Activated naive CD8-positive, alpha-beta T cell treated with anti-CD3 and anti-CD28 coated beads, Interleukin-2, amount 50 U/mL, for 16 hours (primary cell): ENCODE measurements at places on chromosomes 3 and 15.
A peak's percentile ranks its signal among the peaks of the same experiment; 100 is the strongest.

- no peak for DNase-seq
These were observed 134.3 kb downstream of the TIGIT start for GRCh38 chr3:114428044-114428595.

- no peak for DNase-seq
These were observed 14.4 kb downstream of the GOLGB1 start for GRCh38 chr3:121735047-121735696.

GRCh38 chr15:101558221-101558941, 68.9 kb upstream of the PCSK6 start:
- DNase-seq: no peak

GRCh38 chr15:74128785-74129585, 1.4 kb upstream of the ISLR2 start:
- no peak for DNase-seq

GRCh38 chr3:108527109-108527508, 16.7 kb upstream of the MYH15 start:
- DNase-seq: no peak

DNA sequence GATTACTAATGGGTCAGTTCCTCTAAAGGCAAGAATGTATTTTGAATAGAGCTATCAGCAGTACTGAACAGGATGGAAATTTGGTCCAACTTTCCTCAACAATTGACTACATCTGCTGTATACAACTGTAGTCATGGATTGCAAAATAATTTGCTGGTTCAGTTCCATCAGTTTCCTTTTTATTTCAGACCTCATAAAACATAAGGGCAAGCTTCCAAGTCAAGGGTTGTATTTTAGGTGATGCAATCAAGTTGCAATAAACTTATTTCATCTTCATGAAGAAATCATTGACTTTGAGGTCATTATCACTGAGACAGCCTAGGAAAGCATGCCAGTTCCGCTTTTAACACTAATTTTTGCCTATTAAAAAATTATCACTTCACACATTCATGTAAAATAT, 90.4 kb upstream of the TSEN2 start:
- no peak for DNase-seq

DNA sequence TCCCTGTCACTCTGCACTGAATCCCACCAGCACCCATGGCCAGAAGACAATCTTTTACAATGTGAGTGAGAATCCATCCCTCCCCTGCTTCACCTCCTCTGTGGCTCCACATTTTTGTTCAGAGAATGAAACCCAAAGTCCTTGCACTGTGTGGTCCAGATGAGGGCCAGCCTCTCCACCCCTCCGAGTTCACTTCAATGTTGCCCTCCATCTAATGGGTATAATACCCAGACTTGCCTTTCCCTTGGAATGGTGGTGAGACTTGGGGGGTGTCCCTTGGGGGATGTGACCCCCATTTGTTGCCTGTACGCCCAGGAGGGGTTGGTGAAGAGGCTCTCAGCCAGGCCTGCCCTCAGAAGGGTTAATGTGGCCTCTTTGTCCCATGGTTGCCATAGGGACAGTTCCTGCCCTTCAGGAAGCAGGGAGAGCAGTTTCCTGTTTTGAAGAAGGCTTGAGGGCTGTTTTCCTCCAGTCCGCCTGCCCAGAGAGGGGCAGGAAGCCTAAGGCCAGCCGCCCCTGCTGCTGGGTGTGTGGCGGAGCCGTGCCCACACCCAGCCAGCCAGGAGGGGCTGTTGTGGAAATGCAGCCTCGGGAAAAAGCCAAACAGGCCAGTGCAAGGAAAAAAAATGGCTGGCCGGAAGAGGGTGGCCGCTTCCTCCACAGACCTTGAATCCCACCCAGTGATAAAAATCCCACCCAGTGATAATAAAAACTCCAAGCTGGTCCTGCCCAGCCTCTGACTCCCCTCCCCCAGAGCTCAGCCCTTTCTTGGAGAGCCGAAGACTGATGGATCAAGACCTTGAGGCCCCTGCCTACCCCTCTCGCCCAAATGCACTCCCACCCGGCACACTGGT, 14.6 kb upstream of the FGD5 start:
- no peak for DNase-seq

DNA sequence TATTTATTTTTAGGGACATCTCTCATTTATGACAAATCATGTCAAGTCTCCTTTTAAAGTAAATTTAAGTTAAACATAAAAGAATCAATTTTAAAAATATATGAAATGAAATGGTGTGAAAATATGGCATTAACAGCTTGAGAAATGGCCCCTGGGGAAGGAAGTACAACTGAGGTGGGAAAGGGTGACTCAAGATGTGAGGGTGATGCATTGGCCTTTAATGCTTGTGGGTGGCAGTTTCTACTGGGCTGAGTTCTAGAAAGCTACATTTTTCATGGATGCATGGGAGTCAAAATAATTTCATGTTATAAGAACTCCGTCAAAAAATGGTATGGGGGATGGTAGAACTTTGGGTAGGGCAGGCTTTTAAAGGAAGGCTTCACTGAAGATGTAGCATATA, 708.8 kb upstream of the CFAP20DC start:
- DNase-seq: no peak

DNA sequence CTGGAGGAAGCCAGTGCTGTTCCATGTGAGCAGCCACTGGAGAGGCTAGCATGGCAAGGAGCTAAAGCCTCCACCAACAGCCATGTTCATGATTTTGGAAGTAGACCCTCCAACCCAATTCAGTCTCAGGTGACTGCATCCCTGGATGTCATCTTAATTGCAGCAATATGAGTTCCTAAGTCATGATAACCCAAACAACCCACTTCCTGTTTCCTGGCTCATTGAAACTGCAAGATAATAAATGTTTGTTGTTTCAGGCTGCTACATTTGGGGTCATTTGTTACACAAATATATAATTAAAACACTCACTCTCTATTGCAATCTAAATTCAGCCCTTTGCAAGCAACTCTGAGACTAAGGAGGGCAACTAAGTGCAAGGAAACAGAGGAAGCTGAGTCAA, 62.4 kb upstream of the SLC24A5 start:
- DNase-seq: no peak

- no peak for DNase-seq
These were observed 22.4 kb upstream of the CELF6 start for GRCh38 chr15:72342385-72342784.

- DNase-seq: no peak
These were observed 41.8 kb downstream of the FILIP1L start for GRCh38 chr3:100072326-100073048.

GRCh38 chr15:42604894-42605744, 29.7 kb downstream of the STARD9 start:
- DNase-seq: no peak

DNA sequence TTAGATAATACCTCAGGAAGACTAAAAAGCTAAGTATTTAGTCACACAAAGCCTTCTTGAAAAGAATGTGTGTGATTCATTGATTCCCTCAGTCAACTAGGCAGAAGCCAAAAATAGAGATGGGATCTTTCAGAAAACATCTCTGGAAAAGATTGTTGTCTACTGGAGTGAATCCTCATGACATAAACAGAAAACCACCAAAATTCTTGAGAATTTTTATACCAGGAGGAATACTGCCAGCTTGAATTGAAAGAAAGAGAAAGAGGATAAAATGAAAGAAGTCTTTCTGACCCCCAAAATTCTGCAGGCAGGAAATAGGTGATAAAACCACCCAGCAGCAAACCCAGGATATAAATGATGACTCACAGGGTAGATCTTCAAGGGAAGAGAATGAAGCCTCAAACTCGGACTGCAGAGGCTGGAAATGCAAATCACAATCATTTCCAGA, 363.1 kb upstream of the PLSCR5 start:
- no peak for DNase-seq

DNA sequence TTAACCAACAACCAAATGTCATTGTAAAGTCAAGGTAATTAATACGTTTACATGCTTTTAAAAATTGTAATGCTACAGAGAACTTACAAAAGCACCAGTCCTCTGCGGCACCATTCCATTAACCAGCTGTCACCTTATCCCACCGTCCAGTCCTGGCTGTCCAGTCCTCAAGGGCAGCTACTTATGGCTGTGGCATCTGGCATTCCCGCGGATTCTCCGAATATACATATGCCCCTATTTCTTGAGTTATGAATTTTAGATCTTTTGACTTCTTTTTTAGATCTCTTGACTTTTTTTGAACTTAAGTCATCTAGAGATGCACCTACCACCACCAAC, 382 bp upstream of the POMGNT2 start:
- DNase-seq: no peak

DNA sequence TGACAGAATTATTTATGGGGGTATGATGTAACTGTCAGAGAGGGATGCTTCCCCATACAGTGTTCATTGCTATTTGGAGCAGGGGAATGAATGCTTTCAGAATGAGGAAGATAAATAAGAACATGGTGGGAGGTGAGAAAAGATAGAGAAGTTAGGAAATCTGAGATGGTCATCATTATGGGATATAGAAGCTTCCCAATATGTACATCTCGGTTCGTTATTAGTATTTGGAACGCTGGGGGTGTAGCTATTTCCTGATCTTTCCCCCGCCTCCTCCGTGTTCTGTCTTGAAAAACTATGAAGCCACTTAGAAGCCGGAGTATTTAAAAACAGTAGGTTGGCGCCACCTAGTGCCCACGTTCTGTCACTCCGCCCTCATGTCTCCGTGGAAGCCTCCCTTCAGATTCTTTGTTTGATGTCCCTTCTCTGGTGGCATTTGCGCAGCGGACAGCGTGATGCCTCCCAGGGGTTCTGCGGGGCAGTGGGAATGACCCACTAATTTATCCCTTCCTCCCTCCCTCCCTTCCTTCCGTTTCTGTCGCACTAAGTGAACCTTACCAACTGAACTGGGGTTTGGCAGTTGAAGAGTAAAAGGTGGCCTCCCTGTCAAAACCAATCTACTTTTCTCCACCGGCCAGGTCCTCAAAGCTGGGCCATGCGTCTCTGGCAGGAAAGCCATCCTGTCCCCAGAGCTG, 184.5 kb downstream of the FEZF2 start:
- DNase-seq: peak; percentile 34

DNA sequence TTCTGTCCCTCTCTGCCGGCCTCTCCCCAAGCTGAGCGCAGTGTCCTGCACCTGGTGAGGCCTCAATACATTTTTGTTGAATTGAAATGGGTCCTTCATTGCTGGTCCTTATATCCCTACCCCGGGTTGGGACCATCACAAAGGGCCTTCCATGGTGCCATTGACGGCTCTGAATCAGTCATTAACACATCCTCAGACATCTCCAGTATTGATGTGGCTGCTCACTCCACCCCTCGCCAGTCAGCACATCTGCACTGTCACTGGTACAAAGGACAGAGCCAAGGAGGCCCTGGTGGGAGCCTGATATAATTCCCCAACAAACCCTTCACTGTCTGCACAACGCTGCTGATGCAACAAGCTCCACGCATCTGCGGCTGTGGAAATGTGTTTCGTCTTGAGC, 191.6 kb upstream of the TOPAZ1 start:
- no peak for DNase-seq

GRCh38 chr15:94029495-94029894, 201.9 kb upstream of the MCTP2 start:
- no peak for DNase-seq

DNA sequence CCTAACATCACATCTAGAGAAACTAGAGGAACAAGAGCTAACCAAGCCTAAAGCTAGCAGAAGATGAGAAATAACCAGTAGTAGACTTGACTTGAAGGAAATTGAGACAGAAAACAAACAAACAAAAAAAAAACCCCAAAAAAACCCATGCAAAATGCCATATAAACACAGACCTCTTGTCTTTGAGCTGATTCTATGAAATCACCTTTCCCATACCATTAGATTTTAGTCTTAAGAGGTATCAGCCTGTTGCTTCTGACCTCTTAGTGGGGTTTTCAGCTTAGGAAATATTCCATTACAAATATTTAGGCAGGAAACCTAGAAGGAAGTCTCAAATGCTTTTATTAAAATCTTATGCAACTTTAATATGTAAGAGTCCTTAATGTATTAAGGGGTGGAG, 23.9 kb upstream of the ST3GAL6 start:
- no peak for DNase-seq
